ENCODE measurements at places on chromosomes 3 and 15.

- no peak for DNase-seq
Measured at GRCh38 chr3:197171481-197172067, 126.8 kb downstream of the DLG1 start.

DNA sequence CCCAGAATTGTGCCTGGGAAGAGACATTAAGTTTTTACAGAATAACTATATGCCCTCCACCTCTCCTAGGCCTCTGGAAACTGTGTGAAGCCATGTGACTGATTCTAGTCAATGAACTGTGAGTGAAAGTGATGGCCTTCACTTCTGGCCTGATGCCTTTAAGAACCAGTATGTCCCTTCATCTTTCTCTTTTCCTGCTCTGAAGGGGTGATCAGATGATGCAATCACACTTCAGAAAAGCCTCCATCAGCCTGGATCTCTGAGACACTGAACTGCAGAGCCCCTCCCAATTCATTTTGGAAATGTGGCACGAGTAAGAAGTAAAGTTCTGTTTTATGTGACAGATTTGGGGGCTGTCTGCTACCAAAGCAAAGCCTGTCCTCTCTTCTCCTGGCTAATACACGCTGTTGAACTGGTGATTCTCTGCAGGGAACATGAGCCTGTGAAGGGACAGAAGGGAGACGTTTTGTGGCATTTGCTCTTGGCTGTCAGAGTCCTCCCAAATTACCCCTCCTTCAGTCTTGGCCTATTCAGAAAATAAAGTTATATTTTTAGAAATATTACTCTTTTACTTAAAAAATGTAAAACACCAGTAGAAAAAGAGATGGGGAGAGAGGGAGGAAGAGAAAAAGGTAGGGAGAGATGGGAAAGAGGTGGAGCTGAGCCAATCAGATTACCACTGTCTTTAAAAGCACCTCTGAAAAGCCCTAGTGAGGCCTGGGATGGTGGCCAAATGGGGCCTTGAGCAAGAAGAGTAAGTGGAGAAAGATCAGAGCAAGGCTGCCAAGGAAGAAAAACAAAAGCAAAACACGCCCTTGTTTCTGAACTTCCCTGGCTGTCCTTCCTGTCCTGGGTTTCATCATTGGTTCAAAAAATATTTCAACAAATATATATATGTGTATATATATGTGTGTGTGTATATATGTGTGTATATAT is 40.9 kb upstream of the RYK start:
- DNase-seq = no peak

DNA sequence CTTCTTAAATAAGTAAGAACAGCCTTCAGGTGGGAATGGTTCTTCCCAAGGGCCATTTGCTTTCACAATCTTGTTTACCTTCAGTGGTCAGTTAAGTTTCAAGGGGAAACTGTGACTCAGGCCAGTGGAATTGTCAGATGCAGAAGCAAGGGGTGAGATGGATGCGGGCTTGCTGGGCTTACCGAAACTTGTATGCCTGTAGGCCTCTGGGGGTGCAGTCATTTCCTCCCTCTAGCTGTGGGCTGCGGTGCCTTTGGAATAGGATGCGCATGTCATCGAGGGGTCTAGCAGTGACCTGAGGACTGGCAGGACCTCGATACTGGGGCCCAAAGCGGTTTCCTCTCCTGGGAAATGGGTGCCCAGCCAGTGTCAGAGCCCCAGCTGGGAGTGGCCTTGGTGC is 121.6 kb downstream of the EEFSEC start:
- DNase-seq = no peak

DNA sequence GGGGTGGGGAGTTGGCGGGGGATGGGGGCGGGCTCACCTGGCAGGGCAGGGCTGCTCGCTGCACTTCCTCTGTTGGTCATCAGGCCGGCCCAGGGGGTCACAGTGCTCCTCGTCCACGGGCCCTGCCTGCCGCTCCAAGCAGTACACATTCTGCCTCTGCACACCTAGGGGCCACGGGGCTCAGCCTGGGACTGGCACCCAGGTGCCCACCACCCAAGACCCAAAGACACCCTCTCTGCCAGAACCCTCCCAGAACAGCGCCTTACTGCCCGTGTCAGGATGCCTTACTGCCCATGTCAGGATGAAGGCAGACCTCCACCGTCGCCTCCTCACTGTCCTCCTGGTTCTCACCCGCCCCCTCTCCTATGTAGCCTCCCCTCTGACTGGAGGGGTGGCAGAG is 43.2 kb downstream of the ADAMTS7 start:
- no peak for DNase-seq

DNA sequence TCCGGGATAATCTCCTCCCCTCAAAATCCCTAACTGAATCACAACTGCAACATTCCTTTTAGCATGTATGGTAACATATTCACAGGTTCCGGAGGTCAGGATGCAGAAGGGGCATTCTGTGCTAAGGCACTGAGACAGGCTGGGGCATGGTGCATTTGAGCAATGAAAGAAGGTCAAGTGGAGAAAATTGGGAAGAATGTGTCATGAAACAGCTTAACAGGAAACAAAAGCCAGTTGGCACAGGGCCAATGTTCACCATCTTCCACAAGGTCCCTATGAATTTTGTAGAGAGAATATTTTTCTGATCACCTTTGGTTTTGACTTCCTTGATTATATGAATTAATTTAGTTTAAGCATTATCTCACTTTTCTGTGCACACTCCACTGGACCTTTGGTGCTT is 587.7 kb upstream of the NR2F2 start:
- no peak for DNase-seq

- DNase-seq = no peak
Measured at GRCh38 chr15:68667800-68668625, 89.2 kb downstream of the CORO2B start.

Measured in activated CD4-positive, alpha-beta T cell treated with anti-CD3 and anti-CD28 coated beads, Interleukin-2, amount 50 U/mL, for 1 hour (primary cell).